ENCODE measurements at places on chromosomes 1 and 21.

- DNase-seq, result no peak
Measured at GRCh38 chr1:221161571-221162041, 282.4 kb downstream of the HLX start.

DNA sequence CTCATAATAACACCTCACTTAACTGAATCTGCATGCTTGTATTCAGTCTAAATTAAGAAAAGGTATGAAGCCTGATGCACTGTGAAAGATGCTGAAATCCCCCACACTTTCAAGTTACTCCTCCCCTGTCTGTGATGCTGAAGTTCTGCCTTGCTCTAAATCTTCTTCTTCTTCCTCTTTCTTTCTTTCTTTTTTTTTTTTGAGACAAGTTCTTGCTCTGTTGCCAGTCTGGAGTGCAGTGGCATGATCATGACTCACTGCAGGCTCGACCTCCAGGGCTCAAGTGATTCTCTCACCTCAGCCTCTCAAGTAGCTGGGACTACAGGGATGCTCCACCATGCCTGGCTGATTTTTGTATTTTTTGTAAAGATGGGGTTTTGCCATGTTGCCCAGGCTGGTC, 231.0 kb upstream of the B3GALT2 start:
- DNase-seq, result no peak

DNA sequence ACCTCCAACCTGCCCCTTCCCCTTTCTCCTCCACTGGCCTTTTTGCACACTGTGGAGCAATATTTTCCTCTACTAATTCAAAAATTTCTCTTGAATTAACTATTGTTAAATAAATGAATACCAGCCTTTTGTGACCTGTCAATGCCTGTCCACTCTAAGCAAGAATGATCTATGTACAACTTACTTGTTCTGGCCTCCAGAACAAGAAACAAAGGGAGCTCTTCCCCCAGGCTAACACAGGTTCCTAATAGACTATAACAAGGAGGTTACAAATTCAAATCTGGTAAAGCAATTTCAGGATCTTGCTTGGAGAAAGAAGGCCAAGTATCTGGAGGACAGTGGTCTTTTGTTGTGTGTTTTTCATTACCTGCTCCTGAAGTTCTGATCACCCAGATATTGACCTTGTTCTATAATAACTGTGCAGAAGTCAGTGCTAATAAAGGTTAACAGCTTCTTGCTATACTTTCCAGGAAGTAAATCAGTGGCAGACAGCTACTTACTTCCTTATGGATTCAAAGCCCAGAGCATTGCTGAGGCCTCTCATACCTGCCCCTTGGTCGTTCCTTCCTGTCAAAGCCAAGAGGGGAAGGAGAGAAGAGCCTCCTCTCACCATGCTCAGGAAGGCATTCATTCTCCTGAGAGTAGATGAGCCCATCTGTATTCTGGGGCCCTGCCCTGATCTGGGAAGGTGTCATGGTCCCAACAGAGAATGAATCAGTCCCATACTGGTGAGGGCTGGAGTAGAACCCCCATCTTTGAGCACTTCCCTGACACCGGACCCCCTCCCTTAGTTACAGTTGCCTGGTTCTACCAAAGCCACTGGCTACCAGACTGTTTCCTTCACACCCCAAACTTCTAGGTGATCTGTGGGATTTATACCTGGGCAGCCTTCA, 56.8 kb downstream of the DESI2 start:
- DNase-seq, result no peak

GRCh38 chr1:159302095-159302494, at the start of gene FCER1A:
Gene FCER1A, plus strand, starts transcription at chr1:159302336. Its CDS starts 29 bp downstream, at chr1:159302365.
- DNase-seq, result no peak

- no peak for DNase-seq
Measured at GRCh38 chr21:9753943-9754342, 767.4 kb upstream of the TPTE start.

DNA sequence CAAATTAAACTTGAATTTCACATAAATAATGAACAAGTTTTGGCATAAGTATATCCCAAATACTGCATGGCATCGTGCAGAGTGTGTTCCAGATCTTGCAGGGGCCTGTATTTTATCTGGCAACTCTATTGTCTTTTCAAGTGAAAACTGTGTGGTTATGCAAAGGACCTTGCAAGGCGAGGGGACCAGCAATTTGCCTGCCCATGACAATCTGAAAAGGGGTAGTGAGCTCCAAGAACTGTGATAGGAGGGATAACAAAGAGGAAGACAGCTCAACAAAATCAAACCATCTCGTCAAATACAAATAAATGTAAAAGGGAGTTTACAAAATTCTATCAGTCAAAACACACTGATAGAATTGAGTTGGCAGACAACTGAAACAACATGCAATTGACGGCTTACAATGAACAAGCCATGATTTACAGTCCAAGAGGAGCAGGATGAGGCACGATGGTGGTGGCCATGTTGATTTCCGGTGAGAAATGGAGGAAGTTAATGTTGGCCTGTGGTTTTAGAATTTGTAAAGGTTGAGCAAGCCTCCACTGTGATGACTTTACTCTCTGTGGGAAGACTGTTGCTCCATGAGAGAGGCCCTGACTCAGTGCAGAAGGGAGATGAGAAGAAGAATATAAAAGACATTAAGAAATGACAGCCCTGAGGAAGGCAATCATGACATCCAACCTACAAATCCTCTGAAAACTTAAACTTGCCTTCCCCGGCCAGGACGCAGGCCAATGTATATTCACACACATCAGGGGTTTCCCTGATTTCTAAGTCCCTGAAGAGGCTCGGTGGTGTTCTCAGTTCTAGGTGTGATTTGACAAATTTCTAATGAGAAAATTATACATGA, 132.2 kb downstream of the ADSS2 start:
- DNase-seq, result peak; percentile 91

GRCh38 chr1:157193702-157194391, 55.7 kb upstream of the ETV3 start:
- peak; percentile 63 for DNase-seq

GRCh38 chr21:15300131-15300530, 235.3 kb upstream of the NRIP1 start:
- no peak for DNase-seq

DNA sequence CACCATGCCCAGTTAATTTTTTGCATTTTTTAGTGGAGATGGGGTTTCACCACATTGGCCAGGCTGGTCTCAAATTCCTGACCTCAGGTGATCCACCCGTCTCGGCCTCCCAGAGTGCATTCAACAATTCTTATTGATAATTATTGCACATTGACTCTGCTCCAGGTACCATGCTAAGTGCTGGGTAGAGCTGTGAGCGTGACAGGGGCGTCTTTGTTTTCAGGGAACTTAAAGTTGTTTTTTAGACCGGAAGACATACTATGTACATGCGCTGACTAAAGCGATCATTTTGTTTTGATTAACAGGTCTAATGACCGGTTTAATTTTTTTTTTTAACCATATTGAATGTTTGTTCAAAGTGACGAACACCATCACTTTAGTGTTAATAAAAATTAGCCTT, 4.0 kb downstream of the CD247 start:
- DNase-seq, result no peak

DNA sequence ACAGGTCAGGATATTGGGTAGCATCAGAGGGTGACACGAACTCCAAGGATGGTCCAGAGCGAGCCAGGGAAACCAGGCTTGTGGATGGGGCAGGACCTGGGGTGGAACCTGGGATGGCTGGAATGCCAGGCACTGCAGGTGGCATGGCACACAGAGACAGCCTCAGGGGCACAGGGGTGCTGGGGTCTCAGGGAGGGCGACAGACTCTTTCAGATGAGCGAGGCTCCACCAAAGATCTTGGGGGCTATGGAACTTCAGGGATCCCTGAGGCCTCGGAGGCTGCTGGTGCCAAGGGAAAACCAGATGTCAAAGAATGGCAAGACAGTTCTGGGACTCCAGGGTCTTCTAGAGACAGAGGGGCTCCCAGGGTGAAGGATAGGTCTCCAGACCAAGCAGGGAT, 21.4 kb downstream of the IGFN1 start:
- DNase-seq, result no peak

- no peak for DNase-seq
Measured at GRCh38 chr21:33127868-33128242, 57.9 kb downstream of the OLIG1 start.

- no peak for DNase-seq
Measured at GRCh38 chr1:77193951-77194350, 25.3 kb downstream of the PIGK start.

DNA sequence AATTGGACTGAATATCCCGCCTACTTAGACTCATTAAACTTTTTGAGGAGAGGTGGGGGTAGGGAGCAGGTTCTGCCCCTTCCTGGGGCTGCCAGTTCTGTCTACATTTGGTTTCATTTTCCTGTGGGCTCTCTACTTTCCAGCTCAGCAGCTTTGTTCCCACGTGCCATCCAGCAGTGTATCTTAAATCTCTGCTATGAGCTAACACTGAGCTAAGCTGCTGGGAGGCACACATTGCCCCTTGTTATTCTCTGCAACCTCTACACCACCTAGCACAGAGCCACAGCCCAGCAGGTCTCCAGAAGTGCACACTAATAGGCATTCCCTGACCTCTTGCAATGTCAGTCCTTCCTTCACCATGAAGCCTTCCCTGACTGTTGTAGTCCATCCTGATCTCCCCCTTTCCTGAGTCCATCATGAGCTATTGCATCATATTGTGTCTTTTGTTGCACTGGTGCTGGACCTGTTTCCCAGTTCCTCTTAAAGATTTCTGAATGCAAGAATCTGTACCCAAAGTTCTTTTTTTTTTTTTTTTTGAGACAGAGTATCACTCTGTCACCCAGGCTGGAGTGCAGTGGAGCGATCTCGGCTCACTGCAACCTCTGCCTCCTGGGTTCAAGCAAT, 28.7 kb upstream of the NRDC start:
- no peak for DNase-seq

DNA sequence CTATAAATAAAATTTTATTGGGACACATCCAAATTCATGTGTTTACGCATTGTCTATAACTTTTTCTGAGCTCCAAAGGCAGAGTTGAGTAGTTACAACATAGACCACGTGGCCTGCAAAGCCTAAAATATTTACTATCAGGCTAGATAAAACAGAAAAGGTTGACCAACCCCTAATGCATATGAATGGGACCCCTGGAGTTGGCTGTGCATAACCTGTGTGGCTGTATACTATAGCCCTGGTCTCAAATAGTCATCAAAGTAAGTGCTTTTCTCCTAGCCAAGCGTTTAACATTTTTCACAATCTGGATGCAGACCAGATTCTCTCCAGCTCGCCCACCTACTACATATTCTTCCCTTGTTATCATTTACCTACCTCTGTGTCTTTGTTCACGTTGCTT, 60.4 kb downstream of the CYYR1 start:
- no peak for DNase-seq

GRCh38 chr1:108831225-108831624, 25.7 kb downstream of the AKNAD1 start:
- DNase-seq, result no peak

GRCh38 chr21:41717573-41718330, 49.1 kb downstream of the RIPK4 start:
- DNase-seq, result no peak

DNA sequence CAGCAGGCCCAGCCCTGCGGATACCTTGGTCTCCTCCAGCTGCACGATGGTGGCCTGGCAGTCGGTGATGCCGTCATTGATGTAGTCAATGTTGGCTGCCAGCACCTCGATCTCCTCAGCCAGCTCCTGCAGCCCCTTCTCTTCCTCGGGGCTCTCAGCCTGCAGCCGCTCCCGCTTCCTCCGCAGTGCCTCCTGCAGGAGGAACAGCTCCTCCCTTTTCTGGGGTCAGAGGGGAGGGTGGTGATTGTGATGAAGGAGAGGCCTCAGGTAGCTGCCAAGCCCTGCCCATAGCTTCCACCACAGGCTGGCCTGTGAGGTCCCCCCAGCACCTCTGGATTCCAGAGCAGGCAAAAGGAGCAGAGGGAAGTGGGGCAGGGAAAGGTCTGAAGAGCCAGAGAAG, 33.4 kb downstream of the KIF21B start:
- DNase-seq, result no peak

GRCh38 chr21:28159396-28159795, 833.3 kb downstream of the LTN1 start:
- DNase-seq, result no peak

- no peak for DNase-seq
Measured at GRCh38 chr1:244783138-244783537, 52.3 kb upstream of the COX20 start.

DNA sequence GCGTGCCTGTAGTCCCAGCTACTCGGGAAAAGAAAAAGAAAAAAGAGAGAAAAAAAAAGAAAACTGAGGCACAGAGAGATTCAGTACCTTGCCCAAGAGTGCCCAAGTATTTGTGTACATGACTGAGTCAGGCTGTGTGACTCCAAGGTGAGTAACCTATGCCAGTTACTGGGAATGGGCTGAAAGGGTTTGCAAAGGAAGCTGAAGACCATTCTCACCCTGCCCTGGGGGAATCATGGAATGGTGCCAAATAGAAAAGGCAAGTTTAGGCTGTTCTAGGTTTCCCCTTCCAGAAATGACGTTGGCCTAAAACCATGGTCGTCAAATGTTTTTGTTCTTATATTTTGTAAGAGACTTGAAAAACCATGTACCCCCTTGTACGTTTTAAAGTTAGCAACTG, 37.9 kb upstream of the LRIG2 start:
- no peak for DNase-seq

GRCh38 chr1:31617218-31617915, at the start of gene HCRTR1:
Gene HCRTR1, plus strand, starts transcription at chr1:31617689. Its CDS starts 1,504 bp downstream, at chr1:31619193.
- DNase-seq, result no peak

DNA sequence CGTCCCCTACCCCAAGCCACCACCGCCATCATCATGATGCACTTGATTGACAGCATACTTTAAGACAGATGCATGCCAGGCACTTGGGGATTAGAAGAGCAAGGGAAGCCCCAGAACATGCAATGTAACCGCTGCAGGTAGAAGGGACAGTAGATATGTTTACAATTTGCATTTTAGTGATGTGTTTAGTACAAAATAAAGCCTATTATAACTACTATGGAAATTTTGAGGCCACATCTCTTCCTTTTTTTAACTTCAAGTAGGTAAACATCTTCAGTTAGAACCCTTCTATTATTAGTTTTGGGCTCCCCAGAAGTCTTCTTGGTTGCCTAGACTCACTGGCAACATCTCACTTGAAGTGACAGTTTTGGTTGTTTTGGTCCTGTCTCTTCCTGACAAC, 25.3 kb downstream of the CR1L start:
- no peak for DNase-seq
